HS-27A (cell line): ENCODE measurements at places on chromosomes 11 and 22.

- DNase-seq, result no peak
These were observed 77.3 kb downstream of the SLC17A6 start for GRCh38 chr11:22415476-22415875.

DNA sequence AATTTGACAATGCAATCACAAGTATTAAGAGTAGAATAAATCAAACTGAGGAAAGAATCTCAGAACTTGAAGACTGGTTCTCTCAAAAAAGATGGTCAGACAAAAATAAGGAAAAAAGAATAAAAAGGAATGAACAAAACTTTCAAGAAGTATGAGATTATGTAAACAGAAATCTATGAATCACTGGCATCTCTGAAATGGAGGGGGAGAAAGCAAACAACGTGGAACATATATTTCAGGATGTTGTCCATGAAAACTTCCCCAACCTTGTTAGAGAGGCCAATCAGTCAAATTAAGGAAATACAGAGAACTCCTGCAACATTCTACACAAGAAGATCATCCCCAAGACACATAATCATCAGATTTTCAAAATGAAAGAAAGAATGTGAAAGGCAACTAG is 235.7 kb downstream of the SBF2 start:
- DNase-seq, result no peak

DNA sequence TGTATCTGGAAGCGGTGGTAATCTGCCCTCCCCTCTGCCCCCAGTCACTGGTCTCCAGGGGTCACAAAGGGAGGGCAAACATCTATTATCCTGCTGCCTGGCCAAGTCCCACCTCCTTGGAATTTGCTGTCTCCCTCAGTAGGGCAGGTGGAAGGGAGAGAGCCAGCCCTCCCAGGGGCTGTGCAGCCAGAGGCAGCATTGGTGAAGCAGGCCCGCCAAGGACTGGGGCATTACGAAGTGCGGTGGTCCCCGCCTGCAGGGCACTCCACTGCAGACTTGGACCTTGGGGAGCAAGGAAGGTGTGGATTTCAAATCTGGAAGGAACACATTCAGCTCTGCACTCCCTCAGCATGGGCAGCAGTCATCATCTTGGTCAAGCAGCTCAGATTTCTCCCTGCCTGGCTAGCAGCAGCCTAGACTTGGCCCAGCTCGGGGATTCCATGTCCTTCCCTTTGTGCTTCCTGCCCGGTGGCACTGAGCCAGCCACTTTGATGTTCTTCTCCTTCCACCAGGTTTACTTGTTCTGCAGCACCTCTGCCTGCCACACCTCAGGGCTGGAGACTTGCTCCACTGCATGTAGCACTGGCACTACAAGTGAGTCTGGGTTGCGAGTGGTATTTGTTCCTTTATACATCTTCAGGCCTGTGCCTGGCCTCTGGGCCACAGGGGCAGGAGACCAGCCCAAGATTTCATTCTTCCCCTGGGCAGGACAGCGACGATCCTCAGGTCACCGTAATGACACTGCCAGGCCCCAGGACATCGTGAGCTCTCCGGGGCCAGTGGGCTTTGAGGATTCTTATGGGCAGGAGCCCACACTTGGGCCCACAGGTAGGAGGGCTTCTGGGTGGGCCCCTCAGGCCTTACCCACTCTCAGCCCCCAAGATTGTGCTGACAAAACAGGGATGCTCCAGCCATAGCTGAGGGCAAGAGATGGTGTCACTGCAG is 7.4 kb downstream of the ZP1 start:
- no peak for DNase-seq

DNA sequence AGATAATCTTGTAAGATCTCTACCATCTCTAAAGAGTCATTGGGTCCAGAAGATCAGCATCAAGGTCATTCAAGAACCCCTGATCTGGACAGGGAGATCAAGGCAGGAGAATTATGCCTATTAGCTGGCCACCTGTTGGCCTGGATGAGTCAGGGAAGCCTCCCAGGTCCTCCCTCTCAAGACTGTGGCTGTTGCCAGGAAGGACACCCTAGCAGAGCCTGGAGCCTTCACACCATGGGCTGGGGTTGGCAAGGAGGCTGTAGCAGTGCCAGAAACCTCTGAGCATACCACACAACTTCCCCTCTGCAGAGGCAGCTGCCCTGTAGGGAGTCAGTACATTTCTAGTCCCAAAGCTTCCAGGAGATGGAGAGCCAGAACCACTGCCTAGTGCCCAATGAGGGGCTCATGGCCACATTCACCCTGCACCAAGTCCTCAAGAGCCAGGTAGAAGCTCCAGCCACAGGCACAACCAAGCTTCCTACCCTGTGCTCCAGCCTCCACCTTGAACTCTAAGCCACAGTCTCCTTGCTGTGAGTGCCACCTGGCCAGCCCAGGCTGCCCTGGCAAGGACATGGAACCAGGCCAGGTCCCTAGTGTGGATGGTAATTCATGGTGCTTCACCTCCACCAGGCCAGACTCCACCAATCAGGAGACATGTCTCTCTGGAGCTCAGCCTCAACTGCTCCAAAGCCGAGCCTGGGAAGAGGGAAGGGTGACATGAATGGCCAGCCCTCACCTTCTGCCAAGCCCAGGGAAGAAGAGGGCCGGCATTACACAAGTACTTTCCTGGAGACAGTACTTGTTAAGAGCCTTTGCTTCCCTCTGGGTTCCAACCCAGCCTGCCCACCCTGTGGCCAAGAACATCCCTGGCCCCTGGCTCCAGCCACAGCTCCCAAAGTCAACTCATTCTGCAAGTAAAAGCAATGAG is 124.3 kb downstream of the BUD13 start:
- no peak for DNase-seq

DNA sequence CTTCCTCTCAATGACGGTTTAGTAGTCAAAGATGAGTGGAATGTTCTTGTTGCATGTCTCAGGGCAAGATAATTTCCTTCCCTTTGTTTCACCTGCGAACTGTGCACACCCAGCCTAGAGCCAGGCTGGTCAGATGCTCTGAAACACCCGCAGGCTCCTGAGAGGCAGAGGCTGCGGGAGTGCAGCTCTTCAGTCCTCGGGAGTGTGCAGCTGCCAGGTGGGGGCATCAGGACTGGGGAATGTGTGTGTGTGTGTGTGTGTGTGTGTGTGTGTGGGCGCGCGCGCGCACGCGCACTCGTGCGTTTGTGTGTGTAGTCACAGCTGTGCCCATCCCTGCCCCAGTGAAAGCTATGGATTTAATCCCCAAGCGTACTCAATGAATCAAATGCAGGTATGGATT is 136.2 kb upstream of the NTM start:
- no peak for DNase-seq

DNA sequence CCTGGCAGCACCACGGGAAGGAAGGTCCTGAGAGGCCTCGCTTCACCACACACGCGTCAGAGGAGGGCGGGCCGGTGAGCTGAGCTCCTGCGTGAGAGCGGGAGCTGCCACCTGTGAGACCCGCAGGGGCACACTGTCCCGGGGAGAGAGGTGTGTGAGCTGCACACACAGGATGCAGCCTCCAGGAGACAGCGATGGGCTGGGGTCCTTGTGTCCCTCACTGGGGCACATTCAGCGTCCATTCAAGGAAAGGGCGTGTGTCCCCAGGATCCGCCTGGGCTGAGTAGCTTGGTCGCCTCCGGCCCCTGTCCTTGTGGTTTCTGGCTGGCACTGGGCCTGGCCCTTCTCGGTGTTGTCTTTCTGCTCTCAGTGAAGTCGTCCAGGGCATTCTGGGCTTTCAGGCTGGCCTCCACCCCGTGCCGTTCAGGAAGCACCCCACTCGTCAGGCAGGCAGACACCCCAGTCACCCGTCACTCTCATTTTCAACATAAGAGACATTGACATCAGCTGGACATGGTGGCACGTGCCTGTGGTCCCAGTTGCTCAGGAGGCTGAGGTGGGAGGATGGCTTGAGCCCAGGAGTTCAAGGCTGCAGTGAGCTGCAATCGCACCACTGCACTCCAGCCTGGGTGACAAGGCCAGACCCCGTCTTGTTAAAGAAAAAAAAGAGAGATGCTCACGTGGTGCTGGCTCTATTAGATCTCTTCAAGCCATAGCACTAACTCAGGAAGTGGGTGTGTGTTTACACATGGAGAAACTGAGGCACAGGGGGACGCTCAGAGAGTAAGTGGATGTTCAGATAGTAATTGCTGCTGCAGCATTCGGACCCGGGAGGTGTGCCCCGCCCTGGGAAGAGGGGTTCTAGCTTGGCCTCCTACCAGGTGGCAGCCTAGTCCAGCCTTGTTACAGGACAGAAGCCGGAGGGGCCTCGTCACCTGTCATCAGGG is 1081.6 kb downstream of the BRD1 start:
- no peak for DNase-seq

DNA sequence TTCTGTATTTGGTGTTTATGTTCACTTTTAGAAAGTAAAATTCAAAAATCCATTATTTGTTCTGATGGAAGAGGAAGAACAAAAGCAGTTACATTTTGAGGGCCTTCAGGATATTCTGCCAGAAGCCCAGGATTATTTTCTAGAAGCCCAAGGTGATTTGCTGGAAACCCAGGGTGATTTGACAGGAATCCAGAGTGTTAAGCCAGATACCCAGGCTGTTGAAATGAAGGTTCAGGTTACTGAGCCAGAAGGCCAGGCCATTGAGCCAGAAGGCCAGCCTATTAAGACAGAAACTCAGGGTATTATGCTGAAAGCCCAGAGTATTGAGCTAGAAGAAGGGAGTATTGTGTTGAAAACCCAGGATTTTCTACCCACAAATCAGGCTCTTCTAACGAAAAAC is 33.1 kb downstream of the CCDC15 start:
- no peak for DNase-seq

GRCh38 chr11:113730887-113731726 is 25.0 kb upstream of the TMPRSS5 start:
- peak; percentile 17 for DNase-seq

- no peak for DNase-seq
These were observed 695 bp downstream of the RCE1 start for GRCh38 chr11:66843776-66844495.

GRCh38 chr11:124080327-124081001 is 34.8 kb upstream of the VWA5A start:
- no peak for DNase-seq

DNA sequence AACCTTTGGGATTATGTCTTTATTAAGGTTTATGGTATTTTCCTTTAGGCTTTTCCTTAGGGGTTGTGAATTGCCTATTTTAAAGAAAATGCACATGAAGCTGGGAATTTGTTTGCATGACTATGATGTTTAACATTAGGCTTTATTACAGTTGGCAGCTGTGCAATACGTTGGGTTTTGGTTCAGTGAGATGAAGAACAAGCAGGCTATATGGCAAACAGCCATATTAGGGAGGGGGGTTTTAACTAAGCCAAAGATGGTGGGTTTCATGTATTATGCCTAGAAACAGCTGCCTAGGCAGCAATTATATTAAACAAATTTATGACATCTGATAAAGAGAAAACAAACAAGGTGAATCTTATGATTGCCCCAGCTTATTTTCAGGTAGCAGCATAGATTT is 880.8 kb downstream of the FAM181B start:
- no peak for DNase-seq

GRCh38 chr11:1060852-1061616 is 13.6 kb upstream of the MUC2 start:
- peak; percentile 75 for DNase-seq

GRCh38 chr11:82321206-82321605 is 412.5 kb downstream of the FAM181B start:
- DNase-seq, result no peak

- DNase-seq, result no peak
These were observed 177.5 kb downstream of the MYO18B start for GRCh38 chr22:25919452-25919851.

- no peak for DNase-seq
These were observed 43.3 kb upstream of the EP300 start for GRCh38 chr22:41048791-41049717.

DNA sequence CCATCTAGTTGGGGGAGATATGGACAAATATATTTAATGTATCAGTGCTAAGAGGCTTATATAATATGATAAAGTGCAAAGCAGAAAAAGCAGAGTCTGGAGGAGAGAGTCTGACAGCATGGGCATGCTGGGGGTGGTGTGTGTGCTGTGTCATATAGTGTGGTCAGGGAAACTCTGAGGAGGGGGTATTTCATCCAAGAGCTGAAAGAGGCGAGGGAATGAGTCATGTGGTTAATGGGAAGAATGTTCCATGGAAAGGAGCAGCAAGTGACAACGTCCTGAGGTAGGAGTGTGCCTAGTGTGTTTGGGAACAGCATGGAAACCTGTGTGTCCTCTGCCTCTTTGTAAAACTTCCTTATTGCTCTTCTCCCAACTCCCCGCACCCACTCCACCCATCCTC is 38.0 kb downstream of the EIF3F start:
- DNase-seq, result no peak
